ENCODE measurements at places on chromosomes 16 and 17.
A peak's percentile ranks its signal among the peaks of the same experiment; 100 is the strongest.

- no peak for DNase-seq
Measured at GRCh38 chr16:85220125-85220839, 108.0 kb upstream of the CIBAR2 start.

- no peak for DNase-seq
Measured at GRCh38 chr17:40447148-40447644, 3.9 kb downstream of the IGFBP4 start.

DNA sequence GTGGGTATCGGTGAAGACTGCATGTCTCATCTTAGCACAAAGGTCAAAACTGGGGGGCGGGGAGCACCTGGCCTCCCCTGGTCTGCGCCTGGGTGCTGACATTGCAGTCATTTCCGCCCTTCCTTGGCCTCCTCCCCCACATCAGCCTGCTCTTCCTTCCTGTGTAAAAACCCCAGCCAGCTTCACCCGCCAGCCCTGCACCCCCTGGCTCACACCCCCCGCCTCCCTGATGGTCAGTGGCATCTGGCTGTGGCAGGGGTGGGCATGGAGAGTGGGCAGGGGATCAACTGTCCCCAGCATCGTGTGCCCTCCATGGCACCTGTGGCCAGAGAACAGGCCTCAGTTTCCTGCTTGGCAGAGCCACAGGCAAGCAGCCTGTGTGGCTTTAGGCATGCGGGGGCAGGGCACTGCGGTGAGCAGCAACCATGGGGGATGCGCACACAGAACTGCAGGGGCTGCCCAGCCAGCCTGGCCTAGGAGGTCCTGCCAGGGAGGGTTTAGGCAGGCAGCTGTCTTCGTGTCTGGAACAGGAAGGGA lies 26.5 kb upstream of the LASP1NB start:
- DNase-seq: peak; percentile 88

- DNase-seq: no peak
Measured at GRCh38 chr16:84258266-84258665, 18.5 kb upstream of the KCNG4 start.

GRCh38 chr16:74773446-74774222 lies 986 bp downstream of the FA2H start:
- DNase-seq: no peak

GRCh38 chr17:50841949-50842354 lies 6.6 kb downstream of the WFIKKN2 start:
- DNase-seq: peak; percentile 40

- DNase-seq: no peak
Measured at GRCh38 chr17:6070430-6070912, 292 bp downstream of the WSCD1 start.

GRCh38 chr17:3794557-3795389 lies 6.2 kb downstream of the ITGAE start:
- peak; percentile 76 for DNase-seq

- DNase-seq: no peak
Measured at GRCh38 chr16:88192601-88193000, 190.2 kb upstream of the ZNF469 start.

- DNase-seq: no peak
Measured at GRCh38 chr16:25140459-25140858, 28.9 kb downstream of the LCMT1 start.

DNA sequence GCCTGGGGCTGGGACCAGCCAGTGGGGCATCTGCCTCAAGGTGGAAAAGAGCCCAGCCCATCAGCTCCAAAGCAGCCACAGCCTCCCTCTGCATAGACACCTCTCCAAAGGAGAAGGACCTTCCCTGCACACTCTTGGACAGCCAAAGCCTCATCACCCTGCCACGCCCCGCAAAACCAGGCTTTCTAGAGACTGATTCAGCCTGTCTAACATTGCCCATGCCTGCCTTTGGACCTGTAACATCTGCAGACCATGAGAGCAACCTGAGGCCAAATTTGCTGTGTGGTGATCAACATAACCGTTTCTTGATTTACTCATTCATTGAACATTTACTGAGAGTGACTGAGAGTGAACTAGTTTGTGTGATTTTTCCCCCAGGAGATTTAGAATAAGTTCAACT lies 219.7 kb upstream of the HSBP1 start:
- no peak for DNase-seq

DNA sequence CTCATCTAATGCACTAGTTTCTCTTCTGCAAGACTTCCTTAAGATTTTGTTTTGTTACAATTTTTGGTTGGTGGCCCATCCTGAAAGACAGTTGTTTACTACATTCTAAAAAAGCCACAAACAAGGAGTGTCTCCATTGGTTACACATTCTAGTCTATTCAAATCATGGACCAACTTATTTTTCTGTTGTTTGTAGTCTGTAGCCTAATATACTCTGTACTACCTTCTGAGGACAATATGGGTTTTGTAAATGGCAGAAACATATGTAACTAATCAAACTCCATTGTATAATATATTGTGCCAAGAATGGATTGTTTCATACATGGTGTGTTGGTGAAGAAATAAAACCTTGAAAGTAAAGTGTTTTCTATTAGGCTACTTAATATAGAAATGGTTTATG lies 79.5 kb upstream of the DHX40 start:
- no peak for DNase-seq

- no peak for DNase-seq
Measured at GRCh38 chr17:80822021-80822699, 169.5 kb upstream of the CHMP6 start.

GRCh38 chr16:89246383-89246902 lies 28.9 kb downstream of the ZNF778 start:
- DNase-seq: no peak

DNA sequence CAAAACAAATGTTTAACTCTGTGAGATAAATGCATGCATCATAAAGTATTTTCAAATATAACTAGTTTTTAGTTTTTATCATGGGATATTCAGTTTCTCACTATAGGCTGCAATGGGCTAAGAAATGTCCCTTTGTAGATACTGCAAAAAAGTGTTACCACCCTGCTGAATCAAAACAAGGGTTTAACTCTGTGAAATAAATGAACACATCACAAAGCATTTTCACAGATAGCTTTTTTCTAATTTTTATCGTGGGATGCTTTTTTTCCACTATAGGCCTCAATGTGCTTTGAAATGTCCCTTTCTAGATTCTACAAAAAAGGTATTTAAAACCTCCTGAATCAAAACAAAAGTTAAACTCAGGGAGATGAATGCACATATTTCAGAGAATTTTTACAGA lies 541.1 kb downstream of the KCNJ18 start:
- DNase-seq: no peak

GRCh38 chr16:87457709-87458423 lies 35.0 kb downstream of the ZCCHC14 start:
- no peak for DNase-seq

DNA sequence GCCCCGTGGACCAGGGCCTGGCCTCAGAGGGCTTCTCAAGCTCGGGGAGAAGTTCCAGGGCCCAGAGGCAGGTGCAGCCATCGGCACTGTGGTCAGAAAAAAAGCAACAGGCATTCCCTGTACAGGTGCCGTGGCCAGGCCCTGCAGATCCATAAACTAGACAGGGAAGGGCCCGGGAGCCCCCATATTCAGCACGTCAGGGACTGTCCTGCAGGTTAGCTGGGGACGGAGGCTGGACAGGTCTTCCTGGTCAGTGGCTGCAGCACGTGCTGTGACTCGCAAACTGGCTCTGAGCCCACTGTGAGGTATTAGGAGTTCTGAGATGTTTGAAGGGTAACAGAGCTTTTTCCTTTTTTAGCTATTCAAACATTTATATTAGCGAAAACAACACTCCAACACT lies 15.0 kb upstream of the C16orf95 start:
- DNase-seq: no peak

DNA sequence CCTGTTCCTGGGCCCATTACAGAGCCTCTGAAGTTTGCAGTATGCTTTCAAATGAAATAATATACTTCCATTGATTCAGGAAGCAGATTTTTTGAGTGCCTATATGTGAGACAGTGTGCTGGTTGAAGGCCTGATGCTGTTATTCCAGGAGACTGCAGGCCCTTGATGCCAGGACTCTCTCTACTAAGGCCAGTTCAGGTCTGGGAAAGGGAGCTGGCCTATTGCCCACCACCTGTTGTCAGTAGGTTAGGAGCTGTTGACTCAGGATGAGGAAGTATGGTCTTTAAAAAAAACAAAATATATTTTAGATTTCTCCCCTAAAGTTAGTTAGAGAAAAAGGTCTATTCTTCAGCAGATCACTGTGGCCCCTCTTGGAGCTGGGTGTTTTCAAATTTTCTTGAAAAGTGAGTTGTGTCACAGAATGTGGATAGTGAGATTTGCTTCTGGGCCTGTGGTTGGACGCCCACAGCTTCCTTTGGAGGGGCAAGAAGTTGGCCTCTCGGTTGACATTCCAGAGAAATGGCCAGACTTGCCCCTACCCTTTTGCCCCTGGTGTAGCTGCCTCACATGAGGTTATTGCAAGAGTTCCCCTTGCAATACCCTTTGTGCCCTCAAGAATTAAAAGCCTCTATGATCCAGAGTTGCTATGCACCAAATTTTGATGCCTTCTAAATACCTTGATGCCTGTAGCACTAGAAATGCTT lies 7.9 kb downstream of the ESRP2 start:
- DNase-seq: no peak

GRCh38 chr16:5062790-5063765 lies 2.7 kb downstream of the C16orf89 start:
- no peak for DNase-seq

GRCh38 chr16:82219298-82219697 lies 49.3 kb upstream of the MPHOSPH6 start:
- DNase-seq: no peak

GRCh38 chr17:55420776-55421178 lies 858 bp downstream of the MMD start:
- peak; percentile 36 for DNase-seq

DNA sequence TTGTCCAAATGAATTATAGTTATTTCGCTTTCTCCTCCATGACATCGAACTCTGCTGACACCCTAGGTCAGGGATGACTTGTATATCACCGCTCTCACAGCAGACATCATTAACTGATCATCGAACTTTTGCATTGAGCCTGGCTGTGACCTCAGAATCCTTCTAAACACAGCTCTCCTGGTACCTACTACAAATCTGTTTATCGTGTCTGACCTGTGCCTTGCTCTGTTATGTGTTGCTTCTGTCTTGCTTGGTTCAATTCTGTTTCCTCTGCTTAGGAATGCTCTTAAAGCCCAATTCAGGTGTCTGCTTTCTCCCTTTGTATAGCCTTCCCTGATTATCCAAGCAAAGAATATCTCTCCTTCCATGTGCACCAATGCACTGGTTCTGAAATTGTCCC lies 78.3 kb downstream of the CYLD start:
- no peak for DNase-seq

GRCh38 chr16:29925105-29925756 lies 795 bp downstream of the KCTD13 start:
- DNase-seq: no peak

DNA sequence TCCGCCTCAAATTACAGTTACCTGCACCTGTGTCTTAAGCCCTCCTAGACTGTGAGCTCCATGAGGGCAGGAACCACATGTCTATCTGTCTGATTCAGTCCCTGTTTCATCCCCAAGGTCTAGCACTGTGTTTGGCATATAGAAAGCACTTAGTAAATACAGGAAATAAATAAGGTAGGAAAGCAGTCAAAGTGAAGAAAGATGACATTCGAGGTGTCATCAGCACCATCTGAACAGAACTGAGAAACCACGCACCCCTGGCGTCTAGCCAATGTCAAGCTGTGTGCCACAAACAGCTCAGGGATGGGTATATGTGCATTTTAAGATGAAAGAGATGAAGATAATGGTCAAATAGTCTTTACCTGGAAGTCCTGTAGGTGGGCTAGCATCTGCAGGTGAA lies 79.6 kb upstream of the ATP2A3 start:
- DNase-seq: peak; percentile 81

- DNase-seq: no peak
Measured at GRCh38 chr17:8020776-8021564, 17.9 kb upstream of the ALOX15B start.

DNA sequence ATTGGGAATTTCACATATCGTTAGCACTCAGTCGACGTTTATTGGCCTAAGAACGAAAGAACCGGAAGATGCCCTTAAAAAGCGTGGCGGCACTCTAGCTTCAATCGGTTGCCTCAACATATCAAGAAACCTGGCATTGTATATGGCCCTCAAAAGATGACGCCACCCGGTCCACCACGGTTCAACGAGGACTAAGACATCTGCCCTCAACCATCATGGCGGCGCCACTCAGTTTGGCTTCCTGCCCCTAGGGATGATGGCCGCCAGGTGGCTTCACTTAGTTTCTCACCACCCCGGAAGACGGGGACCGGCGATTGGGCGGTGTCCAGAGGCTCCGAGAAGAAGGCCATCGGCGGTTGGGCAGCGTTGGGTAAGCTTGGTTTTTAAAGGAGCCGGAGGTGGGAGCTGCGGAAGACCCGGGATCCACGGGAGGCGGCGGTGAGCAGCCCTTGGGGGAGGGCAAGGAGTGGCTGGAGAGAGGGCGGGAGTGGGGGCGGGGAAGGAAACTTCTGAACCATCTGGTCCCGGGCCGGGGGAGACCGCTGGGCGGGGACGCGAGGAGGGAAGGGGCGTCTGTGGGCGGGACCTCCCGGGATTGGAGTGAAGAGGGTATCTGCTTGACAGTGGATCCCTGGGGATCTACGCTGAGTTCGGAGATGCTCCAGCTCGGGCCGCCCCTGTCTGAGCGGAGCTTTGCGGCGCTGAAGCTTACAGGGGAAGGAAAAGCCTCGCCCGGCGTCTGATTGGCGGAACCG lies at the start of gene PRR14:
TSS of gene PRR14 (plus strand) at position 592 of the 755 bp plus-strand sequence. CDS start 686 bp downstream, outside the sequence.
- DNase-seq: peak; percentile 98

DNA sequence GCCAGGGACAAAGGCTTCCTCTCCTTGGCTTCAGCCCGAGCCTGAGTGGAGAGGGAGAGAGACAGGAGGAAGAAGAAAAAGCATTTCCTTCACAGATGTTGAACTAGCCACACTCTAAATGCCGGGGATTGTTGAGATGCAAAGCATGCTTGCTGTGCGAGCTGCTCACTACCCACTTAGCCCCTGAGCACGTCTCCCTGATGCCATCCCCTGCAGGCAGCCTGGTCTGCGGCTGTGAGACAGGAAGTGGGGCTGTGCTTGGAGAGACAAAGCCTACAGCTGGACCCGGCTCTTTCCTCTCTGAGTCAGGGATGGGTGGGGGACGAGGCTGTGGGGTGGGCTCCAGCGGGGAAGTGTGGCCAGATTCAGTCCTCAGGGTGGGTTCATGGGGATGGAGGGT lies 13.7 kb downstream of the WNT9B start:
- no peak for DNase-seq
